ENCODE measurements at places on chromosomes 2 and 18.

DNA sequence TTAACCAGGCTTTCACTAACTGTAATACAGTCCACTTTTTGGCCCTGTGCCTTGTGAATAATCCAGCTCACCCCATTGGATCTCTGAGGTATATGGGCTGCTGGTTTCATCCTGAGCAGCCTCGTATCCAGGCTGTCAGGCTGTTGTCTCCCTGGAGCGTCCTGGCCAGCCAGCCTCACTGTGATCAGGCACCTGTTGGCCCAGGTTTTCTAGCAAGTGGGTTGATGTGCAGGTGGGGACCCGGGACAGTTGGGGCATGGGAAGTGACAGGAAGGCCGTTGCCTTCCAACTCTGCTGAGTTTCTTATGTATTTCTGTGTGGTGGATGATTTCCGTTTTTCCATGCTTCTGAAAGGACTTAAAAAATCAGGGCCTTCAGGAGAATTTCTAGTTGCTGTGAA lies 132.4 kb downstream of the ACOXL start:
- no peak for DNase-seq

- peak; percentile 77 for DNase-seq
Measured at GRCh38 chr2:37827911-37828511, 97.1 kb upstream of the RMDN2 start.

DNA sequence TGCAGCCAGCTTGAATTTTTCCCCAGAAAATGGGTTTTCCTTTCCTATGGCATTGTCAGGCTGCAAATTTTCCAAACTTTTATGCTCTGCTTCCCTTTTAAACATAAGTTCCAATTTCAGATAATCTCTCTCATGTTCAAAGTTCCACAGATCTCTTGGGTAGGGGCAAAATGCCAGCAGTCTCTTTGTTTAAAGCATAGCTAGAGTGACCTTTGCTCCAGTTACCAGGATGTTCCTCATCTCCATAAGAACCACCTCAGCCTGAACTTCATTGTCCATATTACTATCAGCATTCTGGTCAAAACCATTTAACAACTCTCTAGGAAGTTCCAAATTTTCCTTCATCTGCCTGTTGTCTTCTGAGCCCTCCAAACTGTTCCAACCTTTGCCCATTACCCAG lies 68.3 kb downstream of the SGPP2 start:
- no peak for DNase-seq

- no peak for DNase-seq
Measured at GRCh38 chr18:58666176-58666575, 5.1 kb upstream of the MALT1 start.

GRCh38 chr18:44520981-44521667 lies 159.6 kb upstream of the SETBP1 start:
- DNase-seq: peak; percentile 76

DNA sequence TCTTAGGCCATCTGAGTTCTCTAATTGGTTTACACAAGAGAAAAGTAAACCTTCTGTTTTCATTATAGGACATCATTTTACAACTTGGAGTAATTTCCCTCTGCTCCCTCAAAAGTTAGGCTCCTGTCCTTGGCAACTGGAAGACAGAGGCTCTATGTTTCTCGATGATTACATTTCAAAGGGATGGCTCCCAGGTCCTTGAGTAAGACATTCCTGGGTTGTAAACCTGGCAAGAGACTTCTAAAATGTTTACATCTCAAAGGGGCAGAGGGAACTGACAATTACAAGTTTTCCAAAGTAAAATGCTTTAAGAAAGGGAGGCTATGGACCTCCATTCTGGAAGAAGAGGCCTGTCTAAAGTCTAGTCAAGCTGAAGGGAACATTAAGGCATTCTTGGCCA lies 268.3 kb upstream of the REG3G start:
- DNase-seq: no peak

GRCh38 chr2:240589375-240589774 lies 2.8 kb downstream of the CAPN10 start:
- DNase-seq: no peak

DNA sequence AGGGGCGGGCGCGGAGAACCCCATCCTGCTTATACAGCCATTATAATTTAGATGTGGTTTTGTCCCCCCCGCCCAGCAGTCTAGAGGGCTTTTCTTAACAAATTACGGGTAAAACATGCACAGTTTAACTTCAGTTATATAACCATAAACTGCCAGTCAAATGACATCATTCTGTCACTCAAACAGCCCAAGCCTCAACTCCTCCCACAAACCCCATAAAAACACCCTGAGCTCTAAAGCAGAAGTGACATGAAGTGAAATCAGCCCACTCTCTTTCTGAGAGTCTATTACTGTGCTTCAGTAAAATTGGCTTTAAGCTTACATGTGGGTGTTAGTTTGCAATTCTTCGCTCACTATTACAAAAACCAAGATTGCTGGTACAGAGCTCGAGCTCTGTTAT lies 705.1 kb upstream of the GCFC2 start:
- DNase-seq: no peak

GRCh38 chr2:12486205-12487118 lies 230.3 kb upstream of the TRIB2 start:
- DNase-seq: peak; percentile 92

DNA sequence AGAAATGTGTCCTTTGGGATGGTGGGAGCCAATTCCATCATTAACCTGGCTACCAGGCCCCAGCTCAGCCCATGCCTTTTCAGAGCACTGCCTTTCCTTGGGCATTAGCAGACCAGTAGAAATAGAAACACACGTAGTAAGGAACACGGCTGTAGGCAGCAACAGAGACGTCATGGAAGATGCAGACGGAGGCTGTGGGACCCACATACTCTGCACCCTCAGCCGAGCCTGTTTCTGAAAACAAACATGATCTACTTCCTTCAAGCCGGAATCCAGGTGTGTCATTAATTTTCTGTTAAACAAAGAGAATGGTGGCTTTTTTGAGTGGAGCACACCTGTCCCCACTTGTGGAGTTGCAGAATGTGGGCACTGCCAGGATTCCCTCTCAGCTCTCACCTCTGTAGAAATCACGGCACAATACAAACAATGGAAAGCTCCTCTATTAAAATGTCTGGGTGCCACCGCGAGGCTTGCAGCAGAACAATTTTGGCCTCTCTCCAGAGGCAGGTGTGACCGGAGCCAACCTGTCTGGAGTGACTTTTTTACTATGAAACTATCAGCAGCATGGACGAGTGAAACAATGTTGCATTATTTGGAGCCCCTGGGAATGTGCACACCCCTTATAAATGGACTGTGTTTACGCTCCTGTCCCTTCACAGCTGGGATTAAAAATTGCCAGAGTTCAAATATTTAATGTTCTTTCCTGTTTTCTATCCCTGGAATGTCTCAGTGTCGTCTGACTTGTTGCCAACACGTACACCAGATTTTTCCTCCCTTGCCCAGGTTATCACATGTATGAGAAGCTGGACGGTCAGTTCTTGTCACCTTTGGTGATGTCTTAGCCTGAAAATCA lies 31.7 kb downstream of the SPP2 start:
- peak; percentile 73 for DNase-seq

DNA sequence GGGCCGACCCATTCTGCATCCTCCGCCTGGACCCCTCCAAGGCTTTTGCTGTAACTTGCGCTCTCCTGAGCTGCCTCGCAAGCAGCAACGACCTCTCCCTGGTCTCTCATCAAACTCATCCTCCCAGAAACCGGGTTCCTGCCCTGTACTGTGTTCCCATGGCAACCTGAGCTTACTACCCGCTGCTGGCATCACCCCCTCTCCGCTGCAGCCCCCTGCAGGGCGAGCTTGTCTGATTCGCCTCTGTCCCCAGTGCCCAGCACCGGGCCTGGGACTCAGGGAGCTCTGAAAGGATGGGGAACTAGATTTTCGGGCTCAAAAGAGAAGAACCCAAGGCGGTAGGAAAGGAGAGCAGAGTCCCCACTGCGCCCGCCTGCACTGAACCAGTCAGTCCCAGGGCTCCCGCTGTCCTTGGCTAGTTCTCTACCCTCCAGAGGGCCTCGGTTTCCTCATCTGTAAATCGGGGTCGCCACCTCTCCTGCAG lies 463 bp downstream of the HS1BP3 start:
- peak; percentile 23 for DNase-seq

GRCh38 chr2:231545105-231545902 lies 15.1 kb upstream of the NMUR1 start:
- peak; percentile 77 for DNase-seq

DNA sequence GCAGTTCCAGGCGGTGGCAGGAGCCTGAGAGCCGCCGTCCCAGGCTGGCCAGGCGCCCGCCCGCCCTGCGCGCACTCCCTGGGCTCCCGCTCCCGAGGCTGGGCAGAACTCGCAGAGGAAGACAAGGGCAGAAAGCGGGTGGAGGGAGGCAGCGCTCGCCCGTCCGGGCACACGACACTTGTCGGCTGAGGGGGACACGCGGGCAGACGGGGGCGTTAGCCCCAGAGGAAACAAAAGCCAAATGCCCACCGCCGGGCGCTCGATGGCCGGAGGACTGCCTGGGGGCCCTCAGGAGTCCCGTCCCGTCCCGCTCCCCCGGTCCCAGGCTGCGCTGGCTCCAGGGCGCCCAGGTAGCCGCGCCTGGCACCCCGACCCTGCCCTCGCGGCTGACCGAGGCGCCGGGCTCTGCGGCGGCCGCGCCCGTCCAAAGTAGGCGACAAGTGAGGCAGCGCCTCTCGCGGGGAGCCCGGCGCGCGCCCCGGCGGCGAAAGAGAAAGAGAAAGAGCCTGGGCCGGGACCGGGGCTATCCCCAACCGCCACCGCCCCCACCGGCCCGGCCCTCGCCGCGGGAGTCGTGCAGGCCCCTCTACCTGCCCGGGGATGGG lies 491 bp downstream of the L3MBTL4 start:
- DNase-seq: no peak

DNA sequence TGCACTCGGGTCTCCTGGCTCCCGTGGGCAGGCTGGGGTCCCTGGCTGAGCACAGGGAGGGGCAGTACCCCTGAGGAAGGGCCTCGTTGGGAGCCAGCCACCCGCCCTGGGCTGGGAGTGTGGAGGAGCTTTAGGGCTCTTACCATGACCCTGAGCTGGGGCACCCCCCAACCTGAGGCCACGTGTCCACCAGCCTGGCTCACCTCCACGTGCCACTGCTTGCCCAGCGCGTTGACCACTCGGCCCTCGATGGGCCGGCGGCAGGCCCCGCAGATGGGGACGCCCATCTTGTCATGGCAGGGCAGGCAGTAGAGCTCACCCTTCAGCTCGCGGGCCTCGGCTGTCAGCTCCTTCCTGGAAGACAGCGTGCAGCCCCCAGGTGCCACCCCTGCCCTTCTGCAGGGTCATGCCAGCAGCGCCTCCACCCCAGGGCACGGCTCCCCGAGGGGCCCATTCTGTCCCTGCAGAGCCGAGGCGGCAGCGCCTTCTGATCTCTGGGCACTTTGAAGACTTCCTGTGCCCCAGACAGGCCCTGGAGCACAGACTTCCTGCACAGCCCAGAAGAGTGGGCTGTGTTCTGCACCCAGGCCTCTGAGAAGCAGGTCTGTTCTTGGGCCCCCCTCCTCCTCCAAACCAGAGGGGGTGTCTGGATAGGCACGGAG lies 4.0 kb upstream of the GPR17 start:
- no peak for DNase-seq

Measured in renal cortical epithelial cell (primary cell).